ENCODE measurements at places on chromosomes 3 and 15.

DNA sequence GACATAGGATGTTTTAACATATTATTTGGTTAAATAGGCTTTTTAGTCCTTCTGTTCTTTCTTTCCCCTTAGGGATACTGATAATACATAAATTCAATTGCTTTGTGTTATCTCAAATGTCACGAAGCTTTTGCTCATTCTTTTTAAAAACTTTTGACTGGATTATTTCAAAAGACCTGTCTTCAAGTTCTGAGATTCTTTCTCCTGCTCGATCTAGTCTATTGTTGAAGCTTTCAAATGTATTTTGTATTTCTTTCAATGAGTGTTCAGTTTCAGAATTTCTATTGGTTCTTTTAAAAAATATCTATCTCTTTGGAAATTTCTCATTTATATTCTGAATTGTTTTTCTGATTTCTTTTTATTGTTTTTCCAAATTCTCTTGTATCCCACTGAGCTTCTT lies 16.9 kb downstream of the IL20RB start:
- DNase-seq = no peak

DNA sequence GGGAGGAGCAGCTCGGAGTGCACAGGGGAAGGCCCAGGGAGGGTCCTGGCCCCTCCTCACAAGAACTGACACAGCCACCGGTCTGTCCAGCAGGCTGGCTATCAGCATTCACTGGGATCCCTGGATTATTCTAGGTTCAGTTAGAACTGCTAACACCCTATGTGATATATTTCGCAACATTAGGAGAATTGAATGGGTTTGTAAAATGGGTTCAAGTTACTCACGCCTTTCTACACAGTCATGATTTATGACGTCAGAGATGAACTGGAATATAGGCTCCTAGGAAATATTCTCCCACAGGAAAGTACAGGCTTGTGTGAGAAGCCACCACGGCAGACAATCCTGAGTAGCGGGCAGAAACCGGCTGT lies 969 bp upstream of the BSN start:
- peak; percentile 55 for DNase-seq

GRCh38 chr3:125126323-125126722 lies 70.5 kb upstream of the HEG1 start:
- peak; percentile 37 for DNase-seq

DNA sequence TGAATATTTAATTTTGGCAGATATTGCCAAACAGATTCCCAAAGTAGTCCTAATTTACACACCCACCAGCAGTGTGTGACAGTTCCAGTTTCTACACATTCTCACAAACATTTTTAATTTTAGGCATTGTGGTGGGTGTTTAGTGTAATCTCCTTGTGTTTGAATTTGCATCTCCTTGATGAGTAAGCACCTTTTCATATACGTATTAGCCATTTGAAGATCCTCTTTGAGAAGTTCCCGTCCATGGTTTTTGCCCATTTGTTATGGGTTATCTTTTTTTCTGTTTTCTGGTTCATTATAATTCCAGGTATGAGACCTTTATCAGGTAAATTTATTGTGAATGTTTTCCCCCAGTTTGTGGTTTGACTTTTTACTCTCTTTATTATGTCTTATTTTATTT lies 2.3 kb upstream of the TM4SF19 start:
- no peak for DNase-seq

DNA sequence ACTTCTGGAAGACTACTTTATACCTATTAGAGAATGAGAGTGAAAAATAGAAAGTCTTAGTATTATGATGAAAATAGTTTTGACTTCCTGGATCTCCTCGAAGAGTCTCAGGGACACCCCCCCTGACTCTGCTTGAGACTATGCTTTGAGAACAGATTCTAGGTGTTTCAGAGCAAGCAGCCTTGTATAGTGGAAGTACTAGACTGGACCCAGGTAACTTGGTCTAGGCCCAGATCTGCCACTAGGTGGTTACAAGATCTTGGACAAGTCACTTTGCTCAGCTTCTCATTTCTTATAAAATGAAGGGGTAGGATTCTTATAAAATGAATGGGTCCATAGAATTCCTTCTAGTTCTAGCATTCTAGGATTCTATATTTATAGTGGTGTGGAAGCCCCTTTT lies 9.1 kb downstream of the ABHD5 start:
- peak; percentile 26 for DNase-seq

- peak; percentile 22 for DNase-seq
Observed at GRCh38 chr3:64361962-64362735, 136.9 kb upstream of the PRICKLE2 start.

- DNase-seq = peak; percentile 57
Observed at GRCh38 chr15:63369781-63370180, 11.9 kb downstream of the CA12 start.

- no peak for DNase-seq
Observed at GRCh38 chr3:169493521-169494141, 169.9 kb downstream of the MECOM start.

- DNase-seq = no peak
Observed at GRCh38 chr3:99970198-99970597, 144.1 kb downstream of the FILIP1L start.

- DNase-seq = peak; percentile 87
Observed at GRCh38 chr15:90315278-90315982, 36.7 kb upstream of the ZNF774 start.

DNA sequence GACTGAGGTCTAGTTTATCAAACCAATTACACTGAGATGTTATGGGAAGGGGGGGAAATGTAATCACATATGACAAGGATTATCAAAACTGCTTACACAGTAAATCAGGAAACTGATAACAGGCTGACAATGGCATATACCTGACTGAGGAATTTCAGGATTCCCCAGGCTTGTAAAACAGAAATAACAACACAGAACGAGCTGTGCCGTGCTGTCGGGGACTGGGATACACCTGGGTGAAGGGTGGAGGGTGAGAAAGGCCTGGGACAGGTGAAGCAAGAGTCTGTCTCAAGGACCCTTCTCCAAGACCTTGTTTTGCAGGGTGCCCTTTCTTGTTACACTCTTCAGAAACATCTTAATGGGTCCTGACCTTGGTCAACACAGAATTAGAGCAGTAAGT lies 29.4 kb downstream of the RORA start:
- no peak for DNase-seq

- no peak for DNase-seq
Observed at GRCh38 chr15:72146934-72147333, 28.7 kb downstream of the SENP8 start.

DNA sequence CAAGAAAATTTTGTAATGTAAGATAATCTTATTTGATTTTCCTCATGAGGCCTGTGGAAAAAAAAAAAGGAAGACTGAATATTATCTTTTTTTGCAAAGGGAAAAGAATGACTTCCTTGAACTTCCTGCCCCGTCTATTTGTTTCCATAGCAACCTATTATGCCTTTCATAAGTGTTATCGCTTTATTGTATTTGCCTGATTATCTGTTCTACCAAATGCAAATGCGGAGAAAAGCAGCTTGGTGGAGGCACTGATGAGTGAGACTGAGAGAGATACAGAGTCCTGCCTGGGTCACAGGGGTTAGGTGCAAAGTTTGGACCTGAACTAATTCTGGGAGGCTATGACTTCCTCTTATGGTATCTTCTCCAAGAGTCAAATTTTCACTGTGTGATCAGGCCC lies 334.0 kb upstream of the KCNMB2 start:
- no peak for DNase-seq

- peak; percentile 61 for DNase-seq
Observed at GRCh38 chr15:58549013-58549784, 117.4 kb downstream of the LIPC start.

GRCh38 chr15:73596174-73596573 lies 37.0 kb downstream of the NPTN start:
- DNase-seq = peak; percentile 56

DNA sequence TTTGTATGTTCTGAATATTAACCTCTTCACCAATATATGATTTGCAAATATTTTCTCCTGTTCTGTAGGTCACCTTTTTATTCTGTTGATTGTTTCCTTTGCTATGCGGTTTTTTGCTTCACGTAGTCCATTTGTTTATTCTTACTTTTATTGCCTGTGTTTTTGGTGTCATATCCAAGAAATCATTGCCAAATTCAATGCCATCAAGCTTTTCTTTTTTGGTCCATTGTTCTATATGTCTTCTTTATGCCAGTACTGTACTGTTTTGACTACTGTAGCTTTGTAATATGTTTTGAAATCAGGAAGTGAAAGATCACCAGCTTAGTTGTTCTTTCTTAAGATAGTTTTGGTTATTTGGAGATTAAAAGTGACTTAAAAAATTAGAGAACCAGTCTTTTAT lies 4.2 kb downstream of the PARP15 start:
- no peak for DNase-seq

GRCh38 chr3:60053526-60054265 lies 1003.9 kb upstream of the CFAP20DC start:
- DNase-seq = peak; percentile 34

DNA sequence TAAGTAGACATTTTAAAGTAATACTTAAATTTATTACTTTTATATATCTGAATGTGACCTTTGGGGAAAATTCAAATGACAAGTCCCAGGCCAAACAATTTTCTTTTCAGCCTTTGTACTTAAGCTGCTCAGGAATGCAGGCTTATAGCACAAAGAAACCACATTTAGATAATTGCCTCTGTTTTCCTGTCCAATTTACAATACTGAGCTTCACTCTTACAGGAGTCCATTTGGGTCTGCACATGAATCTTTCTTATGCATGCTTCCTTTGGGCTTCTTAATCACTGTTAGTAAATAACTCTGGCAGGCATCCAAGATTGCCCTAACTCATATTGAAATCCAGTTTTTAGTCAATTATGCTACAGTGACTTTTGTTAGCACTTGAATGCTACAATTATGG lies 459.4 kb upstream of the TGFBR2 start:
- peak; percentile 10 for DNase-seq

DNA sequence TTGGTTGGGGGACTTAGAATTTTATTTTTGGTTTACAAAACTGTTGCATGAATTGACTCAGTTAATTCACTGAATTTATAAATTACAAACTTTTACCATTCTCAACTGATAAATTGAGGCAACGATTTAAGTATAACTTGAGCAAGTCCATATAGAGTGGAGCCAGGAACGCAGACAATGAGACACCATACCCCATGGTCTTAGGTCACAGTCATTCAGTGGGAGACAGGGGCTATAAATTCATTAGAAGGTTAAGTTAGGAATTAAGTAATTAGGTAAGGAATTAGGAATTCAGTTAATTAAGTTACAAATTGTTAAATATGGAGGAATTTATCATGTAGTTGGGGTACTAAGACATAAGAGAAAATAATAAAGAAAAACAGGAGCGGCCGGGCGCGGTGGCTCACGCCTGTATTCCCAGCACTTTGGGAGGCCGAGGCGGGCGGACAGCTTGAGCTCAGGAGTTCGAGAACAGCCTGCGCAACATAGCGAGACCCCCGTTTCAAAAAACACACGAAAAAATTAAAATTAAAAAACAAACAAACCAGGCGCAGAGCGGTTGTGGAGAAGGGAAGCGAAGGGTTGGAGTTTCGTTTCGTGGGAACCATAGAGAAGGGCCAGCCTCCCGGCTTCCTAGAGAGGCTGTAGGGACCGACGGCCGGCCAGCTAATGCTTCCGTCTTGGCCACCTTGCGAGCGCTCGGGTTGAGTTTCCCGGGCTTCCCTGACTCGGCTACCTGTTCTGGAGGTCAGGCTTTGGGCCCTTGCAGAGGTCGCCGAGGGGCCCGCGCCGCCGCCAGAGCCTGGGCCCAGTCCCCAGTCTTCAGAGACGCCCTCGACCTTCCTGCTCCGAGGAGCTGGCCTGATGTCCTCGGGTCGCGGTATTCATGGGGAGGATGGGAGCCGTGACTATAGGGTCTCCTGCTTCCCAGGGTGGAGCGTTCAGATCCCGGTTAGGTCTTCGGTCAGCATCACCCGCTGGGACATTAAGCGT lies at the start of gene ZNF619:
Gene ZNF619, plus strand, starts transcription at position 645 of the 993 bp plus-strand sequence. CDS start 858 bp downstream, outside the sequence.
- peak; percentile 78 for DNase-seq
